Cardiac septum (tissue), 1 donor: ENCODE measurements at places on chromosomes 5 and 9. TPM values are rescaled to one million over a fixed set of nuclear protein-coding genes. Genes with fewer than 3 reads are reported as not detected.

DNA sequence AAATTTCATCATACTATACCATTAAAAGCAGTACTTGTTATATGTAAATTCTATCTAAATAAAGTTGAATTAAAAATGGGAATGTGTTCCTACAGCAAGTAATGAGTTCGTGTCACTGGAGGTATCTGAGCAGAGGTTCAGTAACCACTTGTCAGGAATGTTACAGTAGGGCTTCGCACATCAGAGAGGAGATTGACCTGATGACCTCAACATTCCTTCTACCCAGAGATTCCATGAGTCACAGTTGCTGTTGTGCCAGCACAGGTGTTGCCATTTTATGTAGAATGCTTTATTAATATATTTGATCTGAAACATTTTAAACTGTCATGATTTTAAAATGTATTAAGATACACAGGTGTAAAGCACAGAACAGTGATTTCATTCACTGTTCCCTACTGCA lies 60.3 kb downstream of the STX17 start:
- no peak for DNase-seq

DNA sequence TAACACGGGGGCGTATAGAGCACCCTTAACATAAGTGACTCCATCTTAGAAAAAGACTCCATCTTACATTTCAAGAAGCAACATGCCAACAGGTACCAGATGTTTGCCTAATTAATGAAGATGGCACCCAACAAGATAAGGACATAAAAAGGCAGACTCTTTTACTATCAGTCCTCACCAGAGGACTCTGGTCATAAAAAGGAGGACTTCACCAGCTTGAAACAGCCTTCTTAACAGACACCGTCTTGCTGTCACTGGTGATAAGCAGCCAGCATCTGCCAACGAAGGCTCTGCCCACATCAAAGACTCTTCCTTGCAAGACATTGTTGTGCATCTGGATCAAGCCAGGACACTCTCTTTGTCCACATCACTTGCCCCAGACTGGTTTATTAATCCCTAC lies 80.3 kb downstream of the S1PR3 start:
- no peak for DNase-seq

GRCh38 chr5:99243111-99243510 lies 314.3 kb upstream of the CHD1 start:
- DNase-seq, result no peak

GRCh38 chr5:55502759-55503158 lies 32.0 kb downstream of the PLPP1 start:
- DNase-seq, result no peak

DNA sequence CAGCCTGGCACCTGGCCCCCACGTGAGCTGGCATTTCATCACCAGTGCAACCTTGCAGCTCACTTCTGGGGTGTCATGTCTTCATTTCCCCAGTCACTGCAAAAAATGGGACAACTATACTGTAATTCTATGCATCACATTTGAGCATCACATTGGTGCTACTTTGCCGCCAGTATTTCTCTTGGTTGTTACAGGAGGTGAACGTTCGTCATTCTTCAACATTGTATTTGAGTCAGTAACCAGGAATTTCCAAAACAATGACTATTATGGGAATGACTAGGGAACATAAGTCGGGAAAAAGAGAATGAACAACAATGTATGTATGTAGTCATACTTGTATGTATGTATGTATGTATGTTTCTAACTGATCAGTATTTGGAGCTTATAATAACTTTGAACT lies 1278.0 kb downstream of the EFNA5 start:
- no peak for DNase-seq

DNA sequence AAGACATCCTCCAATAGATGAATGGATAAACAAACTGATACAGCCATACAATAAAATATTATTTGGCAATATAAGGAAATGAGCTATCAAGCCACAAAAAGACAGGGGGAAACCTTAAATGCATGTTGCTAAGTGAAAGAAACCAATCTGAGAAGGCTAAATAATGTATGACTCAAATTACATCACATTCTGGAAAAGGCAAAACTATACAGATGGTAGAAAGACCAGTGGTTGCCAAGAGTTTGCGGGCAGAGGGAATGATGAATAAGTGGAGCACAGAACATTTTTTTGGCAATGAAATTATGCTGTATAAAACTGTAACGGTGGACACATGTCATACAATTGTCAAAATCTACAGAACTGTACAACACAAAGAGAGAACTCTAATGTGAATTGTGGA lies 63.3 kb downstream of the CSF2 start:
- no peak for DNase-seq

NNT gene
- 396 TPM for total RNA-seq

DNA sequence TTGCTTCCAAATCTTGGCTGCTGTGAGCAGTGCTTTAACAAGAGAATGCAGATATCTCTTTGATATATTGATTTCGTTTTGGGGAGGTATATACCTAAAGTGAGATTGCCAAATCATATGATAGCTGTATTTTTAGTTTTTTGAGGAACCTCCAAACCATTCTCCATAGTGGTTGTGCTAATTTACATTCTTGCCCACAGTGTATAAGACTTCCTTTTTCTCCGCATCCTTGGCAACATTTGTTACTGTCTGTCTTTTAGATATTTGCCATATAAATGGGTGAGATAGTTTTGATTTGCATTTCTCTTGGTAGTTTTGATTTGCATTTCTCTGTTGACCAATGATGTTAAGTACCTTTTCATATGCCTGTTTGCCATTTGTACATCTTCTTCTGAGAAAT lies 10.0 kb upstream of the PLK2 start:
- DNase-seq, result no peak

IL11RA gene
- total RNA-seq, result 59.4 TPM

GRCh38 chr5:94422812-94423211 lies 195.6 kb downstream of the KIAA0825 start:
- no peak for DNase-seq

DNA sequence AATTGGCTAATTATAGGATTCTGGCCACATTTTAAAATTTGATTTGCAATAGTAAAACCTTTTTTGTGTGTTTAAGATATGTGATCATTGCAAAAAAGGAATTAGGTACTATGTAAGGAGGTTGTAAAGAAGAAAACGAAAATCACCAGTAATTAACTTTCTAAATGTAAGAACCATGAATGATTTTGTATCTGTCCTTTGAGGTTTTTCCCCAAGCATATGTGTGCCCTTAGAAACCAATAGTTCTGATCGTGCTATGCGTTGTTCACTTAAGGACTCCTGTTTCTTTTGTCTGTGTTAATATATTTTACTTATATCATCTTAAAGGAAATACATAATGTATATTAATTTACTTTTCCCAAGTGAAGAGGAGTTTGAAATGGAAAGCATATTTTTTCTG lies 410.2 kb downstream of the PSAT1 start:
- DNase-seq, result no peak

GRCh38 chr5:68070591-68071281 lies 144.8 kb upstream of the PIK3R1 start:
- no peak for DNase-seq

DNA sequence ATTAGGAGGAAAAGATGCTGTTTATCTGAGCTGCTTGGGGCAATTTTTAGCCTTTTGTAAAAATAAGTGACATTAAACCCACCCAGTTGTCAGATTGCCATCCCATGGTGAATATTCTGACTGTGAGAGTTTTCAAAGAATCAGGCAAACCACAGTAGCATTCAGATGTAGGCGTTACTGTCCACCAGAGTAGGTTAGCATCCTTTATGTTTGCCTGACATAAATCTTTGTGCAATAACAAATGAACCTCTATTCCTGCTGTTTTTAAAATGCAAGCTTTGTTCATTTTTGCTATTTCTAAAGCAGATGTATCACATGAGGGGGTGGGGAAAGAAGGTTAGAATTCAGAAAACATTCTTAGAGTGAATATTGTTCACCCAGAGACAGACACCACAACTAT lies 427.8 kb downstream of the CDH9 start:
- no peak for DNase-seq

DNA sequence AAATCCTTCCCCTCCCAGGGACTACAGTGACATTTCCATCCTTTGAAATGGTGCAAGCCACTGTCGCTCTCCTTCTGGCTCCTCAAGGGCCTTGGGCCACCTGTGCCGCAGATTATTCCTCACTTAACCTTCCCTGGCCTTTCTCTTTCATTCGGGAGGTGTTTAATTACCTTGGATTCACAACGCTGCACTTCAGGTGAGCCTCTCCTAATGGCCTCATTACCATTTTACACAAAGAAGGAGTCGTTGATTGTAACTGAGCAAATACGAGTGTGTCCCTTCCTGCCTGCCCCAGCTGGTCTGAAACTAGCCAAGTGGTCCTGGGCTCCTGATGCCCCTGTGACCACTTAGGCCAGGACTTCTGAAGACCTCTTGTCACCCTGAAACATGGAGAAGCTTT lies 205.0 kb downstream of the CRB2 start:
- no peak for DNase-seq

TMEM252 gene
- not detected for total RNA-seq

- DNase-seq, result no peak
These were observed 18.9 kb downstream of the LHFPL2 start for GRCh38 chr5:78629624-78630023.

OR1Q1 gene
- not detected for total RNA-seq

SPINK1 gene
- 1.8 TPM for total RNA-seq

SH2D3C gene
- 16.0 TPM for total RNA-seq

GRCh38 chr9:70080481-70081119 lies 37.0 kb downstream of the MAMDC2 start:
- DNase-seq, result no peak

- DNase-seq, result no peak
These were observed 349.2 kb downstream of the DEPDC1B start for GRCh38 chr5:60350794-60351193.

- peak; percentile 78 for DNase-seq
These were observed 705 bp downstream of the PWWP2A start for GRCh38 chr5:160118349-160119141.

NMUR2 gene
- not detected for total RNA-seq

GRCh38 chr9:14831074-14831473 lies 79.2 kb downstream of the FREM1 start:
- DNase-seq, result no peak

- no peak for DNase-seq
These were observed 163.3 kb upstream of the PPP1R2B start for GRCh38 chr5:156686796-156687195.

DNA sequence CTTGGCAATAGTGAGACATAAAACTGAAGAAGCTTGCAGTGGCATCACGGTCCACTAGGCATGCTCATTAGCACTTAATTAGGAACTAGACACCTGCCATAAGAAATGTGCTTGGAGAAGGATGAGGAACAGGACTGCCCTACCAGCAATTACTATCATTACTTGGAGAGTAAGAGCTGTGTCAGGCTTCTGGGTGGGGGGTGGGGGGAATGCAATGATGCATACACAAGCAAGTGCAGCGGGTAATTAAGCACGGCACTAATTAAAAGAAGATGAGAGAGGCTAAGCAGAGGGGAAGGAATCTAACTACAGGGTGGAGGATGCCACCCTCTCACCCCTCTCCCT lies 53.1 kb downstream of the TLE1 start:
- DNase-seq, result no peak

DNA sequence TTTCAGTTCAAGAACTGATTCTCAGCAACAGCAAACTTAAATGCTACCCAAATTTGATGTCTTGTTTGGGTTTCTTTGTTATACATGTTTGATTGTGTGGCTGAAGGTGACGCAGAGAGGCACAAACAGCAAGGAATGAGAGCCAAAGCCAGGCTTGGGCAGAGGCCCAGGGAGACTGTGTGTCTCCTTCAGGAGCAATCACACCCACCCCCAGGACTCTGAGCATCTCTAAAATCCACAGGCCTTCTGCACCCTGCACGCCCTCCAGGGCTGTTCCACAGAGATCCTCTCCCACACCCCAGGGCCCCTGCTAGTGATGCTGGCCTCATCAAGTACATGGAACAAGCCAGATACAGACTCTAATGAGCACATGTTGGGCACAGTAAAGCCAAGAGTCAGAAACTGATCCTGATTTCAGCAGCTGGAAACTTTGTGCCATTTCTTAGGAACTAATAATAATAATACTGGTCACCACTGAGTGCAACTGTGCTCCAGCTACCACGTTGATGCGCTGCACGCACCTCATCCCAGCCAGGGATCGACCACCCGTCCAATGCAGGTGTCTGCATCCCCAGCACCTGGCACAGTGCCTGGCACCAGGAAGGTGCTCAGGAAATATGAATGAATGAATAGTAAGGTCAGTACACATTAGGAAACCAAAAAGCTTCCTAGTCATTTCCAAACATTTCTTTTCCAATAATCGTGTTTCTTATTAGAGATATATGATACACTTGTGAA lies 54.6 kb upstream of the TCF7 start:
- DNase-seq, result peak; percentile 61

DNA sequence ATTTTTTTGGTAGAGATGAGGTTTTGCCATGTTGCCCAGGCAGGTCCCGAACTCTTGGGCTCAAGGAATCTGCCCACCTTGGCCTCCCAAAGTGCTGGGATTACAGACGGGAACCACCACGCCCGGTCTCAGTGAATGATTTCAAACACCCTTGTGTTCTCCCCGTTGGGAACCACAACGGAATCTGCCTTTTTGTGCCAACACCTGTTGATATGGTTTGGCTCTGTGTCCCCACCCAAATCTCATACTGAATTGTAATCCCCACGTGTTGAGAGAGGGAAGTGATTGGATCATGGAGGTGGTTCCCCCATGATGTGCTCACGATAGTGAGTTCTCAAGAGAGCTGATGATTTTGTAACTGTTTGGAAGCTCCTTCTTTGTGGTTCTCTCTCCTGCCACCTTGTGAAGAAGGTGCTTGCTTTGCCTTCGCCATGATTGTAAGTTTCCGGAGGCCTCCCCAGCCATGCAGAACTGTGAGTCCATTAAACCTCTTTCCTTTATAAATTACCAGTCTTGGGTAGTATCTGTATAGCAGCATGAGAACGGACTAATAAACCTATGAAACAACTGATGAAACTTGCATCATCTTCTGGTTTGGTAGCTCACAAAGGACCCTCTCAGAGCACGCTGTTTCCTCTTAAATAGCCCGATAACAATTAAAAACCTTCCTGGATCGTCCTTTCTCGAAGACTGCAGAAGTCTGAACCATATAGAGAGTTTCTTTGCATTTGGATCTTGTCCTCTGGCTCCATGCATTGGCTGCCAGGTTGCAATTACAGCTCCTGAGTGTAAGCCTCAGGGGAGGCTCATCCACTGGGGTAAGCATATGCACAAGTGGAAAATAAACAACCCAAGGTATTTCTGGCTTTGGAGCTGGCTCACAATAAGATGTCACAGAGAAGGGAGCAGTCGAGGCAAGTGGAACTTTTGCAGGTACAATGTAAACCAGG lies 91.5 kb downstream of the SPRY4 start:
- no peak for DNase-seq

HCN1 gene
- not detected for total RNA-seq
